ENCODE measurements at places on chromosomes 4 and X.

DNA sequence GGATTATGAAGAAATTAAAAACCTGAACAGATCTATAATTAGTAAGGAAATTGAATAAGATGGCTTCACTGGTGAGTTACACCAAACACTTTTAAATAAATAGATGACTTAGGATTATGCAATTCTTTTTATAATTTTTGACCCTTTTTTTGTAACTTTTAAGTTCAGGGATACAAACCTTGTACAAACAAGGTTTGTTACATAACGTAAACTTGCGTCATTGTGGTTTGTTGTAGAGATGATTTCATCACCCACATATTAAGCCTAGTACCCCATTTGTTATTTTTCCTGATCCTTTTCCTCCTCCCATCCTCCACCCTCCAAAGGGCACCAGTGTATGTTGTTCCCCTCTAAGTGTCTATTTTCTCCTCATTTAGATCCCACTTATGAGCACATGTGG lies 75.7 kb downstream of the CPEB2 start:
- no peak for DNase-seq

- DNase-seq = no peak
These were observed 3.5 kb upstream of the EDNRA start for GRCh38 chr4:147477439-147477838.

- no peak for DNase-seq
These were observed 167.4 kb downstream of the GPC3 start for GRCh38 chrX:133818019-133818418.

DNA sequence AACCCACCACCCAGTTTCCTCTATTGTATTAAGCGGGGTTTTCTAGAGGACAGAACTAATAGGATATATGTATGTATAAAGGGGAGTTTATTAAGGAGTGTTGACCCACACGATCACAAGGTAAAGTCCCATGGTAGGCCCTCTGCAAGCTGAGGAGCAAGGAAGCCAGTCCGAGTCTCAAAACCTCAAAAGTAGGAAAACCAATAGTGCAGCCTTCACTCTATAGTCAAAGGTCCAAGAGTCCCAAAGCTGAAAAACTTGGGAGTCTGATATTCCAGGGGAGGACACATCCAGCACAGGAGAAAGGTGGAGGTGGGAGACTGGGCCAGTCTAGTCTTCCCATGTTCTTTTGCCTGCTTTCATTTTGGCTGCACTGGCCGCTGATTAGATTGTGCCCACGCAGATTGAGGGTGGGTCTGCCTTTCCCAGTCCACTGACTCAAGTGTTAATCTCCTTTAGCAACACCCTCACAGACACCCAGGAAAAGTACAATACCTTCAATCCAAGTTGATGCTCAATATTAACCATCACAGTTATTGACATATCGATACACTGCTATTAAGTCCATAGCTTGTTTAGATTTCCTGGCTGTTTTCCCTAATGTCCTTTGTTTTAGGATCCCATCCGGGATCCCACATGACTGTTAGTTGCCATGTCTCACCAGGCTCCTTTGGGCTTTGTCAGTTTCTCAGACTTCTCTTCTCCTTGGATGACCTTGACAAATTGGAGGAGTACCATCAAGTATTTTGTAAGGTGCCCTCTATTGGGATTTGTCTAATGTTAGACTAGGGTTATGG lies 12.2 kb downstream of the UCHL1 start:
- no peak for DNase-seq

- DNase-seq = no peak
These were observed 49.2 kb downstream of the MOSPD2 start for GRCh38 chrX:14922437-14922836.

DNA sequence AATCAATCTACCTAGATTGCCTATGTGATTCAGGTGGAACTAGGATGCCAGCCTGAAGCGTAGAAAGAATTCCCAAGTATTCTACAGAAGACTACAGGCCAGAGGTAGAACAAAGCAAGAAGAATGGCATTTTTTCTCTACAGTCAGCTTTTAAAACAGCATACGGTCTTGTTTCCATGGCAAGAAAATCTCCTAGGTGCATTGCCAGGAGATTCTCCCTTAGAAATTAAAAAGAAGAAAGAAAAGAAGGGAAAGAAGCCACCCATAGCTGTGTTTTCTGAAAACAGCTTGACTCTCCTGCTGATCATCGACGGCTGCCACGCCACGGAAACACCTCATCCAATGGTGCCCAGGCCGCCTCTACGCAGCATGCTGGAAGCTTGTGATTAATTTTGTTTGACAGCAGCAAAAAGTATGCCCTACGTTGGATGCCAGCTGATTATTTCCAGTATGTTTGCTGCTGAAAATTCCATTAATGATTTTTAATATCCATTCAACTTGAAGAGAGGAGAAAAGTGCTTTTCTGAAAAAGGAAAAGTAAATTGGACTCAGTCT lies 24.1 kb downstream of the ANK2 start:
- DNase-seq = no peak

DNA sequence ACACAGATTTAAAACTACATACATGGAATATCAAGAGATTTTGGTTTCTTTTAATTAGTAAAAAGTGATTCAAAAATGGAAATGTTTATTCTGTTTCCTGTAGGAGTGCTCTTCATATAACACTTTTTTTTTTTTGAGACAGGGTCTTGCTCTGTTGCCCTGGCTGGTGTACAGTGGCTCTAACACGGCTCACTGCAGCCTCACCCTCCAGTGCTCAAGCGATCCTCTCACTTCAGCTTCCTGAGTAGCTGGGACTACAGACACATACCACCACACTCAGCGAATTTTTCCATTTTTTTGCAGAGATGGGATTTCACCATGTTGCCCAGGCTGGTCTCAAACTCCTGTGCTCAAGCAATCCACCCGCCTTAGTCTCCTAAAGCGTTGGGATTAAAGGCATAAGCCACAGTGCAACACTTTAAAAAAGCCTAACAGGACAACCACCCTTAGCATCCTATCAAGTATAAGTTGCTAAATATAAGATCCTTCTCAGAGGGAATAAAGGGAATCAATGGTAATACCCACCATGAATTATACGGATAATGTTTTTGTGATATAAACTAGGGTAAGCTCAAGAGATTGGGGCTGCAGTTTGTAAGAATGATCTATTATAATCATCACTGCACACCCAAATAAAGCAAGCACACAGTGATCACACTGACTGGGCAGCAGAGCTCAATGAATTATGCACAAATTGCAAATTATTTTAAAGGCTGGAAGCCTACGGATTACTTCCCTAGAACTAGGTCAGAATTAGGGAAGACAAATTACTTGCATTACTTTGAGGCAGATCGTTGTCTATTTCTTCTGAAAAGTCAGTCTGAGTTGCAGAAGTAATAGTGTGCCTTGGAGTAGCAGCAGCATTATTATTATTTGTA lies 76.6 kb downstream of the RPS3A start:
- DNase-seq = no peak

GRCh38 chr4:121370729-121371325 lies 10.0 kb downstream of the QRFPR start:
- DNase-seq = no peak

GRCh38 chr4:114603497-114603896 lies 4.9 kb downstream of the UGT8 start:
- no peak for DNase-seq

DNA sequence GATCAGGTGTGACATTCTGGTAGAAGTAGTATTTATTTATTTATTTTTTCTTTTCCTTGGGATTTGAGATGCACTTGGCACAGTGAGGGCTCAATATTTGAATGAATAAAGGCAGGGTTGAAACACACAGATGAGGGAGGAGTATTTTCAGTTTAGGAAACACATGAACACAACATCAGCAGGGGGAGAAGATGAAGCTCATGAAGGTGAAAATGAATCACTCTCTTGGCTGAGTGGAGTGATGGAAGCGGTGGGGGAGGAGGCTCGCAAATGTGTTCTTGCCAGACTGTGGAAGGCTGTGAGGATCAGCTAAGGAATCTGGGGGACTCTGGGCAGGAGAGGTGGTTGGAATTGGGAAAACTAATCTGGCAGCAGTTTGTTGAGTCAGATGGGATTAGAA lies 55.3 kb downstream of the ARHGAP10 start:
- no peak for DNase-seq

- DNase-seq = no peak
These were observed 191.7 kb upstream of the CPEB2 start for GRCh38 chr4:14810568-14810967.

GRCh38 chr4:189221691-189222090 lies 719.0 kb upstream of the FRG1 start:
- DNase-seq = no peak

DNA sequence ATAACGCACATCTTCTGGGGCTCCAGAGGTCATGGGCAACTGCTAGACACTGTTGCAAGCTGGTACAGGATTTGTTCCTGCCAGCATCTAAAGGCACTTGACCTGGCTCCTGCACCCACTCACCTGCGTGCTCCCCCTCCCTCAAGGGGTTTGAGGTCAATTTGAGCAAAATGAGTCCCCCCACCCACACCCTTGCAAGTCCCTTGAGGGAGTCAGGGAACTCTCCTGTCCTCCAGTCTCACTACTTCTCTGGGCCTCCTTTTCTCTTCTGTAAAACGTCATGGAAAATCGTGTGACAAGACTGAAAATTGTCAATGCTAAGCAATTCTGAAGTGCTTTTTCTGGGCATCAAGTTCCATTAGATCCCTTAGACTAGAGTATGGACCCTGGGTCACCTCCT lies 39.9 kb upstream of the PGK1 start:
- no peak for DNase-seq

DNA sequence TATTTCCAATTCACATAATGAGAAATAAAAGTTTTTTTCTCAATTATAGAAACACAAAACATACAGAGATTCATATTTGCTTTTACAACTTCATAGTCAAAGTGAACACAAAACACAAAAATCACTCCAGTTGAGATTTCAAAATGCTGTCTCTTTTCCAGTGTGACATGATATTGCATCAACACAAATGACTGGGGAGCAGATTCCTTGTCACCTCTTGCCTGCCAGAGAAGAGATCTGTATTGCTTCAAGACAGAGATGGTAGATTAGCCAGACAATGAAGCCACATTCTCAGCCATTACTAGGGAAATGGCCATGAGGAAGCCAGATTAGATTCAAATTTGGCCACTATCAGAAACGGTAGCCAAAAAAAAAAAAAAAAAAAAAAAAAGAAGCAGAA lies 2313.1 kb upstream of the AGA start:
- DNase-seq = no peak
